ENCODE measurements at places on chromosomes 2 and 18. TPM values are rescaled to one million over a fixed set of nuclear protein-coding genes. Genes with fewer than 3 reads are reported as not detected.

DNA sequence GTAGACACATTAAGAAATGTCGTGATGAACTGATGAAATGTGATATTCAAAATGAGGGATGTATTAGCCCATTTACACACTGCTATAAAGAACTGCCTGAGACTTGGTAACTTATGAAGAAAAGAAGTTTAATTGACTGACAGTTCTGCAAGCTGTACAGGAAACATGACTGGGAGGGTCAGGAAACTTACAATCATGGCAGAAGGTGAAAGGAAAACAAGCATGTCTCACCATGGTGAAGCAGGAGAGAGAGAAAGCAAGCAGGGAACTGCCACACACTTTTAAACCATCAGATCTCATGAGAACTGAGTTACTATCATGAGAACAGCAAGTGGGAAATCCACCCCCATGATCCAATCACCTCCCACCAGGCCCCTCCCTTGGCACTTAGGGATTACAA is 1010.8 kb upstream of the CELF4 start:
- H3K36me3 ChIP-seq = no peaks in the 10 kb centered on the region
- H3K4me3 ChIP-seq = no peak overlapping the region
- no peaks in the 10 kb centered on the region for H3K27me3 ChIP-seq
- H3K4me1 ChIP-seq = no peaks in the 10 kb centered on the region
- no peak overlapping the region for H3K27ac ChIP-seq

ARHGAP15 gene
- total RNA-seq = 45.0 TPM

DNA sequence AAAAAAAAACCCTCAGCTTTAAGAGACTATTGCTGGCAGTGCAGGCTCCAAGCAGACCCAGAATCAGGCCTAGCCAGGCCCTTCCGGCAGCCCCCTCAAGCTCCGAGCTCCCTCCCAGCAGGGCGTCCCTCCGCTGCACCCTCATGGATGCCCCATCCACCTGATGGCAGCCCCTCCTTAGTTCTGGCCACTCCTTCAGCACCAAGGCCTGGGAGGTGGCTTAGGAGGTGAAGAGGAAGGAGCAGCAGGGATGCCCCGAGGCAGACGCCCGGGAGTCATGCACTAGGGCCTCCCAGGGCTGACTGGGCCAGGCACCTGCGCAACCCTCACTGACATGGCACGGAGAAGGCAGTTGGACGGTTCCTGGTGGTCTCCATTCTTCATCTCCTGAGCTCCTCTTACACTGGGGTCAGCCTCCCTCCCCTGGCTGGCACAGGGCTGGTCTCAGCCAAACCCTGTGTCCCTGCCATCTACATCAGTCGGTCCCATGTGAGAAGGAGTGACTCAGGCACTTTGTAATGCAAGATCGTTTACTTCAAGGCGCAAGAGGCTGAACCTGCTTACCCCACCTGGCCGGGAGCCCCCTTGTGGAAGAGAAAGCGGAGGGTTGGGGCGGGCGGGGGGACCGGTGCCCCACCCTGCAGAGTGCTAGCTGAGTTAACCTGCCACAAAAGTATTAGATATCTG is 53.5 kb upstream of the ID2 start:
- no peak for DNase-seq
- H3K27ac ChIP-seq = no peak overlapping the region
- no peaks in the 10 kb centered on the region for H3K4me1 ChIP-seq
- no peaks in the 10 kb centered on the region for H3K27me3 ChIP-seq

DNA sequence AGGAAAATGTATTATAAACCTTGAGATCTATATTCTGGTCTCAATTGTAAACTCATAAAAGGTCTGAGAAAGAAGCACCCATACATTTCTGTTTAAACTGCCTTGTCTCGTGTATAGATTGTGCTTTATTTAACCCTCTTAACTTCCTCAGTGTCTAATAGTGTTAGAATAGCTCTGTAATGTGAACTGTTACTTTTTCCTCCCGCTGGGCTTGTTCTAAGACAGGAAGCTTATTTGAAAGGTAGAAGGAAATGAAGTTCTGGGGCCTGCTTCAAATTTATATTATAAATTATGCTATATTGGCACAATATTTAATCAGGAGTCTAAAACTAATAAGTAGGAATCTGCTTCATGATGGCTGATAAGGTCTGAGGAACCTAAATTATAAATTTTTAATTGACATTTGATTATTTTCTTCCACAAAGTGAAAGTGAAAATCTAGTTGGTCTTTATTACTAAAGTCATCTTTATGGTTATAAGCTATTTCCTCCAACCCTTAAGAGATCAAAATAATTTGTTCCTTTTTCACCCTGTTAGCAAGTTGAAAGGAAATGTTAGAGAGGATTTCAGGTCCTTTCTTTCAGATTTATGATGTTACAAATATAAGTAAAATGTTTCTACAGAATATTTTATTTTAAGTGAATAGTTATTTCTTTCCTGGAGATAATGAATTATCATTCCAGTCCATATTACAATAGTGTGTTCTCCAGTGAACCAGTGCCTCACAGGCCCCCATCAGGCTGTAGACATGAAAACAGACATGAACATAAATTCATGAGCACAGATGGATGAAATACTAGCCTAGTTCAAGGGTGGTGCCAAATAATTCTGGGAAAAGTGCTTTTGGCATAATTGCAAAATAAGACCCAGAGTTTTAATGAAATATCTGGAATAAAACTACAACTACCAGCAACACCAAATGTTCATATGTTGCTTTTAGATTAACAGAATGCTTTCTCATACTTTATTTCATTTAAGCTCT is 7.9 kb downstream of the MFSD6 start:
- no peak for DNase-seq
- H3K27me3 ChIP-seq = no peaks in the 10 kb centered on the region
- peaks cover 12% of the 10 kb centered on the region for H3K36me3 ChIP-seq
- peaks cover 4% of the 10 kb centered on the region for H3K4me1 ChIP-seq

KLHL41 gene
- 1.7 TPM for total RNA-seq

DNA sequence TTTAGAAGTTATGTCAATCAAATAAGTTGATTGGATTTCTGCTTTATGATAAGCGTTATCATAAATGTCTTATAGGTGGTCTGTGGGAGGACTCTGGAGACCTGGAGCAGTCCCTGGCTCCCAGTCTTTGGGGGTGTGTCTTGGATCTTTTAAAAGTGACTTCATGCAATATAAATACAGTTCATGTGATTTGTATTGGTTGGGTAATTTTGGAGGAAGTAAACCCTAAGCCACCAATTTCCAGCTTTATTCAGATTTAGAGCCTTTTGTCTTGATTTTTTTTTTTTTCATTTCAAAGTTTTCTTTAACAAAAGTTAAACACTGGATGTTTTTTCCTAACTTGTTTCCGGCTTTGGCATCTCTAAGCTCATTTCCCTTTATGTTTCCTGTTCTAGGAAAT is 68.8 kb downstream of the MAP4K4 start:
- no peaks in the 10 kb centered on the region for H3K36me3 ChIP-seq
- no peak for DNase-seq
- H3K4me1 ChIP-seq = no peaks in the 10 kb centered on the region
- no peaks in the 10 kb centered on the region for H3K27me3 ChIP-seq
- H3K4me3 ChIP-seq = peak overlapping the region; percentile 4

GRCh38 chr2:75018162-75018561 is 59.7 kb downstream of the POLE4 start:
- H3K4me1 ChIP-seq = no peaks in the 10 kb centered on the region
- no peak overlapping the region for H3K4me3 ChIP-seq
- no peak overlapping the region for H3K27ac ChIP-seq
- DNase-seq = no peak
- H3K36me3 ChIP-seq = no peaks in the 10 kb centered on the region
- no peaks in the 10 kb centered on the region for H3K27me3 ChIP-seq

DNA sequence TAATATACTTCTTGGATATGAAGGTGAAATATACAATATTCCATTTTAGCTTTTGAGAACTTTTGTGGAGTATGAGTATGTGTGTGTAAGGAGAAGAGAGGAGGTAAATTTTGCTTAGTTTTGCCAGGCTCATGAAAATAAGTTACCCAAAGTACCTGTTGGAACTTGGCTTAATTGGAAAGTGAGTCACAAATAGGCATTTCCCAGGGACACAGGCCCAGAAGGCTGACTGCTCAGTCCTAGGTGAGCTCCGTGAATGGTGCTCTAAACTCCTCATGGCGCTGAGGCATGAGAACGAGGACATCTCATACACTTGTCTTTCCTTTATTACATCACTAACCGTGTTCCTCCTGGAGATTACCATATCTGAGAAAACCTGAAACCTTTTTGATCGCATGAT is 148.5 kb upstream of the RAB12 start:
- H3K27ac ChIP-seq = no peak overlapping the region
- no peak overlapping the region for H3K4me3 ChIP-seq
- no peaks in the 10 kb centered on the region for H3K27me3 ChIP-seq
